ENCODE measurements at places on chromosomes 3 and 15. TPM values are rescaled to one million over a fixed set of nuclear protein-coding genes. Genes with fewer than 3 reads are reported as not detected.

THBS1 gene
- total RNA-seq: 26.4 TPM

TF gene
- 1.7 TPM for total RNA-seq

- DNase-seq: no peak
These were observed 34.4 kb upstream of the TPRG1 start for GRCh38 chr3:189137416-189137815.

- DNase-seq: no peak
These were observed 348.7 kb upstream of the TBL1XR1 start for GRCh38 chr3:177545964-177546363.

DNA sequence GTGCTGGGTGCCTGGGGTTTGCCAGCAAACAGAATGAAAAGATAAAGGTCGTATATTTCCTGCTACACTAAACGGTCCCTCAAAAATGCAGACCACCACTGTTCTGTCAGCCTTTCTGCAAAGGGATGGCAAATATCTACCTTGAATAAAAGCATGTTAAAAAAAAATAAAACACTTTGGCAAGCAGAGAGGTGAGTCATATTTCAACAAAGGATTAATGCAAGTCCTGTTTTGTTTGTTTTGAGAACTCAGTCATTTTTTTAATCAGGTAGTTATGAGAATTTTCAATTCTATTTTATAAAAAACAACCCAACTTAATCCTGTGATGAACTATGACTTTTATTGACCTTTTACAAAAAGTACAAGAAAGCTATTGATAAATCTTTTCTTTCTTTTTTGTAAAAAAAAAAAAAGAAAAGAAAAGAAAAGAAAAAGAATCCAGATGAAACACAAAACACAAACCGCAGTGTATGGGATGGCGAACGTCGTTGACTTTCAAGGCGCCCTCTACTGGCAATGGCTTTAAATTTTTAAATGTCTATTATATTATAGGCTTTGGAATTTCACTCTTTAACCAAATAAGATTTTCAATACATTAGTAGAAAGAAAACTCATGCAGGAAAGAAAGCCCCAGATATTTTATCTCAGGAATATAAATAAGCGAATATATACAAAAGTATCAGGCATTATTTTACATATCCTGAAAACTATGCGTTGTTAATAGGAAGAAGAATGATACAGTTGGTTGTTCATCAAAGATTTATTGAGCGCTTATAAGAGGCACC lies 87.8 kb downstream of the NCEH1 start:
- peak; percentile 52 for DNase-seq

DNA sequence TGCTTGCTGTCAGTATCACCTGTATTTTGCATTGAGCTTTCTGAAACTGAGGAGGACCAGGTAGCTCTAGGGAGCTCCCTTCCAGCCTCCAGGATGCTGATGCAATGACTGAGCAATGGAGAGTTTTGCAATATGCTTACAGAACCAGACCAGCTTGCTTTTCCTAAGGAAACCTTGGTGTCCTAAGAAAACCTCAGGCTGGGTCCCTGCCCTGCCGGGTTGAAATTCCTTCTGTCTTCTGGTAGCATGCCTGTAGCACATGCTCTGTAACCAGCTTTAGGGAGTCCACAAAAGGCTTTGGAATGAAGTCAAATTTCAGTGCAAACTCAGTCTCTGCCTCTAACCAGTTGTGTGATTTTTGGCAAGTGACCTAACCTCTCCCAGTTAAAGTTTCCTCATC lies 65.8 kb upstream of the GSK3B start:
- DNase-seq: peak; percentile 79

- no peak for DNase-seq
These were observed 157.2 kb downstream of the PTPRG start for GRCh38 chr3:61718565-61718964.

- no peak for DNase-seq
These were observed 51.7 kb upstream of the ST3GAL6 start for GRCh38 chr3:98711426-98711825.

DNA sequence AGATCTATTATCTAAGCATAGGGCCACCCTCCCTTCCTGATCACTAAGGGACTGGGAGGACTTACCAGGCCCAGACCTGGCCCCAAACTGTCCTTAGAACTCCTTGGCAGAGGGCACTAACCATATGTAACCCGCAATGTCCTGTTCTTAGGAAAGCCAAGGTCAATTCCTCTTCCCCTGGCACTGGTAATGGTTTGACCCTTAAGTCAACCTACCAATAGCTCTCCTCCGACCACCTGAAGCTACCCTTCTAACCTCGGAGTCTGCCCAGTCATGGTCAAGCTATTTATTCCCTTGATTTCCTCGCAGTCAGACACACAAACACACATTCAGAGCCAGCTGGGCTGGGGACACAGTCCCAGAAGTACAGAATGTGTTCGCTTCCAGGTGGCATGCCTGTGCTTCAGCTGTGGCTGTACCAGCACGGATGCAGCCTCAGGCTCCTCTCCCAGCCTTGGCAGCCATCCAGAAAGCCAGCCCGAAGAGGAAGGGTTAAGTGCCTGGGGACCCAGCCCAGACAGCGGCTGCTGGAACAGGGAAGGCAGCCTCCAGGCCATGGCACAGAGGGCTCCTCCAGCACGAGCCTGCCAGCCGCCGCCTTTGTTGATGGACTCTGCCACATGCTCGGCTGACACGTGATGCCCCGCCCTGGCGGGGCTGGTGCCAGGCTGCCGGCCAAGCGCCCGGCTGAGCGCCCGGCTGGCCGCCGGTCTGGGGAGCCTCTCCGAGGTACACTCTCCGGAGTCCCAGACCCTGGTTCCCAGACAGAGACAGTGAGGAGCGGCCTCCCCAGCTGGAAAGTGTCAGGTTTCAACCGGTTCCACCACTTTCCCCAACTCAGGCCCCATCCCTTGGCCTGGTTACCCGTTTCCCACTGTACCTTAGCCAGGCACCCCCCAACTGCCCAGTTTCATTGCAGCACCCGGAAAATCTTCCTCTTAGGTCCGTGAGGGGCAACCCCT lies 5.5 kb downstream of the BMF start:
- DNase-seq: peak; percentile 55

DNA sequence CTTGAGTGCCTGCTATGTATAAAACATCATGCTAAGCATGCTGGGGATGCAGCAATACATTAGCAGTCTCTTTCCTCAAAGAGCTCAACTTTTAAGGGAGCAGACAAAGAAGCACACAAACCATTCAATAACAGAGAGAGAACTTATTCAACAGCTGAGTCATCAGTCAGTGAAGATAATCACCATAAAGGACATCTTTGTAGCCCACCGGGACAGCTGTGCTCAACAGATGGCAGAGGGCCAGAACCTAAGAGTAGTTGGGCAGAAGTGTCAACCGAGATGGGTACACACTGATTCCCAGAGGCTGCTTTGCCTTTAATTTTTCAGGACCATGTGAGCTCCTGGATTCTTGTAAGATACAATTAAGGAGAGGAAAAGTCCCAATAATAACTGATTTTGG lies 4.2 kb upstream of the RAB8B start:
- no peak for DNase-seq

GRCh38 chr3:53780171-53780570 lies 66.0 kb downstream of the CHDH start:
- DNase-seq: no peak

GRCh38 chr3:110711851-110712516 lies 359.6 kb upstream of the NECTIN3 start:
- DNase-seq: no peak

GRCh38 chr3:159896543-159896942 lies 92.1 kb upstream of the IL12A start:
- DNase-seq: no peak

Measured in A172 (cell line).